Motor neuron (in vitro differentiated cells): ENCODE measurements at places on chromosomes 4 and X. TPM values are rescaled to one million over a fixed set of nuclear protein-coding genes. Genes with fewer than 3 reads are reported as not detected.

OFD1 gene
- 20.5 and 20.6 TPM in 2 replicates for total RNA-seq

DNA sequence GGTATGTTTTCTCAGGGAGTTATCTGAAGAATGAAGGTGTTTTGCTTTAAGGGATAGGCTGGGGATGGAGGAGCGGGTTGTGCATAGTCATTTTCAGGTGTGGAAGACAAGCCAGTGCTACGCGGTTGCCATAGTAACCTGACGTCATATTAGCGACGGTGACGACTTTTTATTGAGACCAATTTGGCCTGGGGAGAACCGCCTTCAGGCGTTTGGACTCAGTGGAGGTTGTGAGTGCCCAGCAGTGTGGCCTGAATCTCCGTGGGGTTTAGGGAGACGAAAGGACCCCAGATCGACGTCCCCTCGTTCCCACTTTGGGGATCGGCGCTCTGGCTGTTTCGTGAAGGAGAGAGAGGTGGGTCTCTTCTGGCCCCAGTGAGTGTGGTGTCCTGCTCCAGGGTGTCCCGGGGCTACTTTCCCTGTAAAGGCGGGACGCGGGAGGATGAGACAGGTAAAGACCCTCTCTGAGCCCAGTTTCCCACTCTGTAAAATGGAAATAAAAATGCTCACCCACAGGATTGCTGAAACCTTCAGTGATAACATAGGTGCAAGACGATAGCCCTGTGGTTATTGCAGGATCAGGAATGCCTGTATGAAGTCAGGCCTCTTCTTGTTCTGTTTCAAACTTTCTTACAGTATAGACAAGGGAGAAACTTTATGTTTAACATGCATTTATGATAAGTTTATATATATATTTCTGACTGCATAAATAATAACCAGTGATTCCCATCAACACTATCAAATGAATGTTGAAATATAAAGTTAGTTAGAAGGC lies 48.6 kb downstream of the GPRASP3 start:
- peak; percentile 95 for ATAC-seq

GRCh38 chr4:20044966-20045365 lies 206.7 kb upstream of the SLIT2 start:
- ATAC-seq: no peak

DNA sequence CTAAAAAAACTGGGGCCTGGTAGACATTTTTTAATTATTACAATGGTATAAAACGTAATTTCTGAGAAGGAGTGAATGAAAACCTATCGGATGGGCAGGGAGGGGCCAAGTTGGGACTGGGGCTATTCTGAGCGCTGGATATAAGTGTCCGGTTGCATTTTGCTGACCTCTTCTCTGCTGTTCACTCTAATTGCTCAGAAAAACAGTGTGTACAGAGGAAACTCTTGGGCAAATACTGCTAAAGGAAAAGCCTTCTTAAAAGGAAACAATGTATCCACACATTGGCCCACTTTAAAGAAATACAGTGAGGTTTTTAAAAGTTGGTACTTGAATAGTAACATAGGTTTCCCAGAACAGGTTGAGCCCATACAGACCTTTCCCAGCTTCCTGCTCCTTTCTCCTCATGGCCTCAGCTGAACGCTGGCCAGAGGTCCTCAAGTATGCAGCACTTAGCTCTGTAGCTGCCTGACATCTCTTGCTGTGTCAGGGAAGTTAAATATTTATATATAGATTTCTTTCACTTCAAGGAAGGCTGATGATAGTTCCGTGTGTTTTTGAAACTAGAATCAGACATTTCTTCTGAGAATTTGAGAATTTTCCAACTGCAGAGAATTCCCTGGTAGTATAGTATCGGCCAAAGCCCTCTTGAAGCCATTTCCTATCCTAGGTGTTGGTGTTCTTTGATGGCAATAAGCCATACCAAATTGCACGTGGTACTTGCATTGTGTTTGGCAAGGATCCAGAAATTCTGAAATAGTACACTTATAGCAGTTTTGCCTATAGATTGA lies 97.1 kb upstream of the SLC4A4 start:
- no peak for ATAC-seq

IL9R gene
- 0.28 and 0.34 TPM in 2 replicates for total RNA-seq

DNA sequence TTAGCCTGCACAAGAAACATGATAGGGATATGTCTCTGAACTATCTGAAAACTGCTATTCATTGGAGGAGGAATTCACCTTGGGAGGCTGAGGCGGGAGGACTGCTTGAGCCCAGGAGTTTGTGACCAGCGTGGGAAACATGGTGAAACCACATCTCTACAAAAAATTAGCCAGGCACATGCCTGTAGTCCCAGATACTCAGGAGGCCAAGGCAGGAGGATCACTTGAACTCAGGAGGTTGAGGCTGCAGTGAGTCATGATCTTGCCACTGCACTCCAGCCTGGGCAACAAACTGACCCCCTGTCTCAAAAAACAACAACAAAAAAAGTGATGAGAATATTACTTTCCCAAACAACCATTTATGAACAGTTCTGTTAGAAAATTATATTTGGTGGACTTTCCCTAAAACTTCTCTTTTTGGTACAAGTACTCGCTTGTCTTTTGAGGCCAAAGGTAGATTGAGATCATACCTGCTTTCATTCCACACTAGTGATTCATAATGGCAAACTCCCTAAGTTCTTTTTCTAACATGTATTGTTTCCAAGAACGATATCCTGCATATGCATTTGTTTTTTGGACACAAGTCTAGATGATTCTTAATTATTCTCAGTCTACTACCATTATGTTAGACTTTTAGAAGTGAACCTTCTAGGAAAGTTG lies 33.4 kb downstream of the METTL14 start:
- ATAC-seq: no peak

- no peak for ATAC-seq
Measured at GRCh38 chrX:40457406-40457805, 123.4 kb upstream of the ATP6AP2 start.

DNA sequence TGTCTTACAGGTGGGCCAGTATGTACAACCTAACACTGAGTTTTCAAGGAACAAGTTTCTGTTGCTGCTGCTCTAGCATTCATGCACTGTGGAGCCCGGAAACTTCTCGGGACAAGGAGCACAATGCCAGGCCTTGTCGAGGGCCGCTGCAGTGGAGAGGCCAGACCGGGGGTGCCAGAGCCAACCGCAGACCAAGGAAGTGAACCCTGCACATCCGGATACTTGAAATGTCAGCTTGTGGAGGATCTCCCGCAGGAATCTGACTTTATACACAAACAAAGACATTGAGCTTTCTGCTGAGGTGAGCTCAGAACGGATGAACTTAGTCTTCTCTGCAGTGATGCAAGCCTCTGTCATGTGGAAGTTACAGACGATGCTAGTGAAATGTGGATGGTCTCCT lies 99.5 kb downstream of the ZNF827 start:
- no peak for ATAC-seq
